ENCODE measurements at places on chromosomes 7 and 10. TPM values are rescaled to one million over a fixed set of nuclear protein-coding genes. Genes with fewer than 3 reads are reported as not detected.

- H3K4me1 ChIP-seq = no peaks in the 10 kb centered on the region
- no peak for DNase-seq
- no peak overlapping the region for H3K4me3 ChIP-seq
- H3K36me3 ChIP-seq = no peaks in the 10 kb centered on the region
- no peaks in the 10 kb centered on the region for H3K27me3 ChIP-seq
- H3K27ac ChIP-seq = no peak overlapping the region
Observed at GRCh38 chr10:125738206-125738605, 18.7 kb downstream of the EDRF1 start.

GRCh38 chr10:52256832-52257691, 57.0 kb upstream of the DKK1 start:
- H3K4me3 ChIP-seq = no peak overlapping the region
- H3K4me1 ChIP-seq = no peaks in the 10 kb centered on the region
- no peaks in the 10 kb centered on the region for H3K27me3 ChIP-seq
- no peaks in the 10 kb centered on the region for H3K36me3 ChIP-seq
- DNase-seq = no peak

DNA sequence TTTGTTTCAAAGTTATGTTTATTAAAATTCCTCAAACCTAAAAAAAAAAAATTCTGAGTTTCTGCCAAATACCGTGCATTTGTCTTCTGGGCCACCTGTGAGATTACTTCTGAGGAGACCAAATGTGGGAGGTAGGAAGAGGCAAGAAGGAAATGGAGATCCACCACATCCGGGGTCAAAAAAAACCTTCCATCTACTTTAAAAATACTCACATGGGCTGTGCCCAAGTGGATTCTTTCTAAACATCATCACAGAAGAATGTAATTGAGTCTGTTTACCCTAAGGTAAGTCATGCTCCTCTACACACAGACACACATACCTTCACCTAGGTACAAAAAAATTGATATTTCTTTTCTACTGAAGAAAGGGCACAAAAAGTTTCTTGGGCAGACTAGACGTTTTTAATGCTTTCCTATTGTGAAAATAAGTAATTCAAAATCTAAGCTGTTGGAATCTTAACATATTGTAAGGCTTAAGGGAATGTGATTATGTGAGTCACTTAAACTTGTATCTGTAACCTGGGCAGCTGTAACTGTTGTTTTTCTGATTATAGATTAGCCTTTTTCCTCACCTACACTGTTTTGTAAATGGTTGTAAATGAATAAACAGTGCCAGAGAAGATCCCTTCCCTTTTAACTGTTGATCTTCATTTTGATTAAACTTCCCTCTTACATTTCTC, 19.1 kb upstream of the SPOCK2 start:
- no peak overlapping the region for H3K4me3 ChIP-seq
- no peak overlapping the region for H3K27ac ChIP-seq
- no peaks in the 10 kb centered on the region for H3K27me3 ChIP-seq
- no peaks in the 10 kb centered on the region for H3K4me1 ChIP-seq
- H3K36me3 ChIP-seq = no peaks in the 10 kb centered on the region

- no peaks in the 10 kb centered on the region for H3K4me1 ChIP-seq
- no peak overlapping the region for H3K4me3 ChIP-seq
- H3K27me3 ChIP-seq = no peaks in the 10 kb centered on the region
- DNase-seq = no peak
Observed at GRCh38 chr10:49141541-49142332, 7.9 kb upstream of the FAM170B start.

DNA sequence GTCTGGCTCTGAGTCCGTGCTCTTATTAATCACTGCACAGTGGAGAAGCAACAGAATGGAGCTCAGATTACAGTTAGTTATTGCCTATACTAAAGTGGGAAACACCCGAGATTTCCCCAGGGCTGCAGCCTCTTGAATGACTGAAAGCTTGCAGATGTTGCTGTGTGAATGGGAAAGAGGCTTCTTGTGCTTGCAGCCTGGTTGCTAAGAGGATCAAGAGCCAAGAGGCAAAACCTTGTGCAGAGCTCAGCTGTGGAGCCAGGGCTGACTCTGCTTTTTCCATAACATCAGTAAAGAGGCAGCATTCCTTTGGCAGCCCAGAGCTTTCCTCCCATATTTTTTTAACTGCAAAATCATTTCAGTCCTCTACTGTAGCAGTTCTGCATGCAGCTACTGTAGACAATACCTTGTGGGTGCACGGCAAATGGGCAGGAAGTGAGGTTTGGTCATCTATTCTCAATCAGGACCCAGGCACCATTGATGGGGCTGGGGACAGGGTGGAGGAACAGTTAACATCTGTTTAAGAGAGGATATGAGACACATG, 86.5 kb downstream of the RALA start:
- no peak overlapping the region for H3K27ac ChIP-seq
- no peak overlapping the region for H3K4me3 ChIP-seq
- no peaks in the 10 kb centered on the region for H3K4me1 ChIP-seq
- DNase-seq = peak; percentile 21

DNA sequence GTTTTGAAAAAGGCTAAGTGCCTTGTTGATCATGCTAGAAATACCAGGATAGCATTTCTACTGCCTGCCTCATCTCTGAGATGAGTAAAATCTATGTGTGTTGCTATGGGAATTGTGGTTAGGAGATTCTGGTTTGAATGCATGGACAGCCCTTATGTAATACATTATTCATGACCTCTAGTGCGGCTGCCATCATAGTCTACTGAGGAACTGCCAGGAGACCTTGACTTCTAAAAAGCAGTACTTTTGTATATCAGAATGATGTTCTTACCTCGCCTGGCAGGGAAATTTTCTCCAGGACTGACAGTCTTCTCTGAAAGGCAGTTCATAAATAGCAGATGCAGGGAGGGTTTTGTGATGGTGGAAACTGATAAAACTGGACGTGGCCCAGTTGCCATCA, 248.5 kb downstream of the NSUN6 start:
- no peaks in the 10 kb centered on the region for H3K36me3 ChIP-seq
- no peaks in the 10 kb centered on the region for H3K27me3 ChIP-seq
- DNase-seq = no peak
- no peak overlapping the region for H3K27ac ChIP-seq

DNA sequence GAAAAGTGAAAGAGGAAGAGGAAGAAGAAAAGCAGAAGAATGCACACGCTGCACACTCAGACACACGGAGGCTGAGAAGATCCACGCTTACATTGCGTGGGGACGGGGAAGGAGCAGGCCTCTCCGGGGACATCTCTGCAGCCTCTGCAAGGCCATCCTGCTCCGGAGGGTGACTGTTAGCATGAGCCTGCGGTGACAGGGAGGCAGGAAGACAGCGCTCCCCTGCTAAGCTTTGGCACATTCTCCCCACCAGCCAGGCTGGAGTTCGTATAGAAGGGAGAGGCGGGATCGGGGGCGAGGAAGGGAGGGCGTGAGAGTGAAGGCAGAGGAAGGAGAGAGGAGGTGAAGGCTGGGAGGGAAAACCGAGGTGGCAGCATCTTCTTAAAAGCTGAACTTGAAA, 366.0 kb upstream of the SHH start:
- no peak overlapping the region for H3K27ac ChIP-seq
- no peaks in the 10 kb centered on the region for H3K27me3 ChIP-seq
- H3K4me1 ChIP-seq = no peaks in the 10 kb centered on the region

DNA sequence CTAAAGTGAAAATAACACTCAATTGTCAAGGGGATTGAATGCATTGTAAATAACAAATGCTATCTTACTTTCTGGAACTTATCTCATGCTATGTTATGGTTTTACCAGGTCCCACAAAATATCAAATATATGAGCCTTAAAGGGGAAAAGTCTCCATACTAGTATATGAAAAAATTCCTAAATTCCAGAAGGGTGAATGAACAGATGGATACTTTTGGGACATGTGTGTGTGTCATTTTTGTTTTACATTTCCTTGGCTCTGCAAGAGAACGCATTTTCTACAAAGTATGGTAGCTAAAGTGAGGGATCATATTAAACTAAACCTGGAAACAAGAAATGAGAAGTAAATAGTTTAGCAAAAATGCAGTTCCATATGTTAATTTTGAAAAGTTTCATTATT, 682.8 kb downstream of the INHBA start:
- no peak overlapping the region for H3K4me3 ChIP-seq
- H3K27ac ChIP-seq = no peak overlapping the region
- DNase-seq = no peak
- no peaks in the 10 kb centered on the region for H3K36me3 ChIP-seq
- H3K4me1 ChIP-seq = no peaks in the 10 kb centered on the region

- no peaks in the 10 kb centered on the region for H3K36me3 ChIP-seq
- no peak overlapping the region for H3K27ac ChIP-seq
- H3K4me1 ChIP-seq = peaks cover 8% of the 10 kb centered on the region
- no peak for DNase-seq
- no peak overlapping the region for H3K4me3 ChIP-seq
Observed at GRCh38 chr10:5512881-5513612, 11.7 kb upstream of the CALML3 start.

- H3K36me3 ChIP-seq = no peaks in the 10 kb centered on the region
- no peaks in the 10 kb centered on the region for H3K27me3 ChIP-seq
- no peak overlapping the region for H3K4me3 ChIP-seq
- no peaks in the 10 kb centered on the region for H3K4me1 ChIP-seq
- H3K27ac ChIP-seq = no peak overlapping the region
Observed at GRCh38 chr10:70362328-70362727, 20.1 kb downstream of the LRRC20 start.

DNA sequence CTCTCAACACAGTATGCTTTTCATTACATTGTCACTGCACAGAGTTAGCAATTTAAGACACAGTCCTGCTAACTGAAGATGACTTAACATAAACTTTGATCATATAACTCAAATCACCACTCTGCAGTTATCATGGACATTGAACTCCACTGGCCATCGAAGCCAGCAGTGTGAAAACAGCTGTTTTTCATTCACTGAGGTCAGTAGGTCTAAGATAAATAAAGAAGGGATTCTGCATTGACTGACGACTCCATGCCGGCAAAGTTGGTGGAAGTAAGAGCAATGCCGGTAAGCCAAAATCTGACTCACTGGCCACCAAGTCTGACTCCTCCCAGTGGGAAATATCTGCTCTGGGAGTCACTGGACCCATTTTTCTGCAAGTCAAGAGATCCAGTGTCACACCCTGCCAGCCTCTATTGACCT, 449.9 kb upstream of the ANKRD30A start:
- DNase-seq = no peak
- H3K4me3 ChIP-seq = no peak overlapping the region
- no peaks in the 10 kb centered on the region for H3K4me1 ChIP-seq

- peaks cover 12% of the 10 kb centered on the region for H3K4me1 ChIP-seq
- DNase-seq = peak; percentile 49
- H3K27me3 ChIP-seq = no peaks in the 10 kb centered on the region
- H3K4me3 ChIP-seq = no peak overlapping the region
Observed at GRCh38 chr10:75191821-75192568, 18.6 kb upstream of the VDAC2 start.

GRCh38 chr7:149669121-149669818, 104.1 kb downstream of the ZNF467 start:
- no peak overlapping the region for H3K4me3 ChIP-seq
- no peak for DNase-seq
- H3K36me3 ChIP-seq = no peaks in the 10 kb centered on the region
- no peak overlapping the region for H3K27ac ChIP-seq
- H3K27me3 ChIP-seq = no peaks in the 10 kb centered on the region

GRCh38 chr7:12926206-12926605, 238.8 kb downstream of the ARL4A start:
- H3K4me1 ChIP-seq = no peaks in the 10 kb centered on the region
- no peak overlapping the region for H3K4me3 ChIP-seq
- no peak overlapping the region for H3K27ac ChIP-seq
- no peaks in the 10 kb centered on the region for H3K27me3 ChIP-seq
- no peak for DNase-seq

GRCh38 chr7:93442478-93443224, 131.9 kb downstream of the CALCR start:
- H3K4me3 ChIP-seq = no peak overlapping the region
- H3K4me1 ChIP-seq = no peaks in the 10 kb centered on the region
- no peaks in the 10 kb centered on the region for H3K27me3 ChIP-seq
- no peak for DNase-seq
- no peak overlapping the region for H3K27ac ChIP-seq

GRCh38 chr10:66187053-66187733, 738.6 kb upstream of the LRRTM3 start:
- DNase-seq = no peak
- H3K27me3 ChIP-seq = no peaks in the 10 kb centered on the region
- no peak overlapping the region for H3K27ac ChIP-seq

DNA sequence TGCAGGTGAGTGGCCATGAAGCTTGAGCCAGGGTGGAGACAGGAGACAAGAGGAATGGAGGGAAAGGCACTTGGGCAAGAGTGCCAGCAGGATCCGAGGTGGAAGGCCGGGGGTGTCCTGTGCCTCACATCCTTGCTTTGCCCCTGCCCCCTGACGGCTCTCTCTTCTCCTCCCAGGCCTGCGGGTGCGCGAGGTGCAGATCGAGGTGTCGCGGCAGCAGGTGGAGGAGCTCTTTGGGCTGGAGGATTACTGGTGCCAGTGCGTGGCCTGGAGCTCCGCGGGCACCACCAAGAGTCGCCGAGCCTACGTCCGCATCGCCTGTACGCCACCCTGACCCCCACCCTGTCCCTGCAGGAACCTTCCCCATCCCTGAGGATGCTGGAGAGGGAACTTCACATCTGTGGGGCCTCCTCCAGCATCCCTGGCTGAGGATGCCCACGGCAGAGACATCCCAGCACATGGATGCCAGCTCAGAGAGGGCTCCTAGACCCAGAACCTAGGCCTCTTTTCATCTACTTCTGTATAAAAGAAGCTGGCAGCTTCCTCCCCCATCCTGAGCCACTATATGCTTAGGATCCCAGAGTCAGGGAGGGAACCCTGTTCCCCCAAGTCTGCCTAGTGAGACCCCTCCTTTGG, 34.4 kb upstream of the SLC29A3 start:
- H3K27ac ChIP-seq = no peak overlapping the region
- no peak for DNase-seq
- H3K4me1 ChIP-seq = no peaks in the 10 kb centered on the region
- H3K27me3 ChIP-seq = no peaks in the 10 kb centered on the region
- H3K36me3 ChIP-seq = no peaks in the 10 kb centered on the region

GRCh38 chr10:20494474-20494873, 402.6 kb downstream of the NEBL start:
- H3K27ac ChIP-seq = no peak overlapping the region
- H3K36me3 ChIP-seq = no peaks in the 10 kb centered on the region
- no peak for DNase-seq
- no peak overlapping the region for H3K4me3 ChIP-seq
- H3K4me1 ChIP-seq = no peaks in the 10 kb centered on the region
- no peaks in the 10 kb centered on the region for H3K27me3 ChIP-seq

- no peaks in the 10 kb centered on the region for H3K36me3 ChIP-seq
- DNase-seq = no peak
- H3K4me1 ChIP-seq = peaks cover 6% of the 10 kb centered on the region
- no peak overlapping the region for H3K27ac ChIP-seq
Observed at GRCh38 chr10:117536866-117537435, 5.6 kb upstream of the EMX2 start.

Gene KLF14
- 0.40 TPM for total RNA-seq

Gene SFTPA2
- 1.3 TPM for total RNA-seq

Gene SYT15
- 2.1 TPM for total RNA-seq

Gene CFAP70
- 2.8 TPM for total RNA-seq

Gene TRIM50
- total RNA-seq = 35.9 TPM

Gene GDF10
- total RNA-seq = 12.6 TPM

Gene ZNF467
- total RNA-seq = 8.3 TPM

Gene IDI2
- total RNA-seq = not detected

Gene UPP1
- 13.6 TPM for total RNA-seq

Gene C7orf33
- not detected for total RNA-seq

Gene HOXA11
- not detected for total RNA-seq
